ENCODE measurements at places on chromosomes 11 and 22.

GRCh38 chr11:131664293-131664692 lies 293.9 kb downstream of the NTM start:
- DNase-seq, result no peak

DNA sequence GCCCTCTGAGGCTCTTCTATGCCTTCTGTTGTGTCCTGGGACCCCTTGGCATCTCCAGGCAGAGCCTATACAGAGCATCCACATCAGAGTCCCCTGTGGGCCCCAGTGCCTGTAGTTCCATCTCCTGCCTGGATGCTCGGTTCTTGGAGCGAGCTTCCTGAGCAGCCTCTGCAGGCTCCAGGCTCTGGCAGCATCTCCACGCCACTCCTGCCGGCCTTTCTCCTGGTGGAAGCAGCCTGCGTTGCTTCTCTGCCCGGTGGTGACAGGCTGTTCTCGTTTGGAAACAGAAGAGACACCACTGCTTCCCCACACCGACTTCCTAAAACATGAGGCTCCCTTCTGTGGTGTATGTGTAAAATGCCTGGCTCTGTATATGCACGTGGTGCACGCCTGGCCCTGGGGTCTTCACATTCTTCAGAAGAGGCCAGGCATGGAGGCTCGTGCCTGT lies 52.8 kb downstream of the BCR start:
- peak; percentile 25 for DNase-seq

GRCh38 chr11:115065830-115066664 lies 387.7 kb downstream of the NXPE2 start:
- DNase-seq, result no peak

DNA sequence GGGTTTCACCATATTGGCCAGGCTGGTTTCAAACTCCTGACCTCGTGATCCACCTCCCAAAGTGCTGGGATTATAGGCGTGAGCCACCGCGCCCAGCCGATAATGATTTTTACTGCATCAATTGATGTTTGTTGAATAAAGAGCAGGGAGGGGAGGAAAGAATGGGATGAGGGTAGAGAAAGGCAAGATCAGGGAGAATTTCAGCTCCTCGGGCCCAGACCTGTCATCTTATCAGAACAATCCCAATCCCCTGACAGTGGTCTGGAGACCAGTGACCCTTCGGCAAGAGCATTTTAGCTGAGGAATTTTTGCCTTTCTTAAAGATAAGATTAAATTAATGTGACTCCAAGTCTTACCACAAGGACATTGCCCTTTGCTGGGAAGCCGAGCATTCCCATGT lies 15.0 kb upstream of the ANO1 start:
- no peak for DNase-seq

DNA sequence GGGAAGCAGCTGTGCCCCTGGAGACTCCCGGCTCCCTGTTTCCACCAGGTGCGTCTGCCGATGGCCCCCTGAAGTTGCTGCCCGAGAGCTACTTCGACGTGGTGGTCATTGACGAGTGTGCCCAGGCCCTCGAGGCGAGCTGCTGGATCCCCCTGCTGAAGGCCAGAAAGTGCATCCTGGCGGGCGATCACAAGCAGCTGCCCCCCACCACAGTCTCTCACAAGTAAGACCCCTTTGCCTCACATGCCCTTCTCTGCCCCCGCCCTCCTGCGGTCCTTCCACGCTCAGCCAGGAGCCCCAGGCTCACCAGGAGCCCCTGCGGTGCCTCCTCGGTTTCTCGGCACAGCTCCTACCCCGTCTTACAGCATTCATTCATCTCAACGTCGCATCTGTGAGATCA lies 25.4 kb downstream of the IGHMBP2 start:
- no peak for DNase-seq

GRCh38 chr11:34323601-34324000 lies 34.2 kb downstream of the ABTB2 start:
- no peak for DNase-seq

DNA sequence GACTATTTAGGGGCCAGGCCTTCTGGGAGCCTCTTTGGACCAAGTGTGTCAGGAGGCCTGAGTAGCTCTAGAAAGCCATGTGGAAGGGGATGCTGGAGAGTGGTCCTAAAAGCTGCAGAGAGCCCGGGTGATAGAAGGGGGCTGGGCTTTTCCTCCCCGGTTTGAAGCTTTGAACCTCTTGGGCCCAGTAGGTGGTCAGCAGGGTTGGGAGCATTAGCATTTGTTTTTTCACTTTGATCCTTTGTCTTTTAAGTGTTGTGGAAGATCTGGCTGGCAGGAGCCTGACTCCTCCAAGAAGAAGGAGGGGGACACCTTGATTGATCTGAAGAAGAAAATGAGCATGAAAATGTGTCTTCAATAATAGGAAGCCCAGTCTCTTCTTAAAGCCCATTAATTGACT lies 596.6 kb downstream of the INSC start:
- no peak for DNase-seq

GRCh38 chr11:66050581-66051231 lies 1.5 kb upstream of the SF3B2 start:
- no peak for DNase-seq

- no peak for DNase-seq
Measured at GRCh38 chr11:113563766-113564526, 88.7 kb upstream of the DRD2 start.

- no peak for DNase-seq
Measured at GRCh38 chr11:46472662-46472994, 81.1 kb upstream of the CHRM4 start.

DNA sequence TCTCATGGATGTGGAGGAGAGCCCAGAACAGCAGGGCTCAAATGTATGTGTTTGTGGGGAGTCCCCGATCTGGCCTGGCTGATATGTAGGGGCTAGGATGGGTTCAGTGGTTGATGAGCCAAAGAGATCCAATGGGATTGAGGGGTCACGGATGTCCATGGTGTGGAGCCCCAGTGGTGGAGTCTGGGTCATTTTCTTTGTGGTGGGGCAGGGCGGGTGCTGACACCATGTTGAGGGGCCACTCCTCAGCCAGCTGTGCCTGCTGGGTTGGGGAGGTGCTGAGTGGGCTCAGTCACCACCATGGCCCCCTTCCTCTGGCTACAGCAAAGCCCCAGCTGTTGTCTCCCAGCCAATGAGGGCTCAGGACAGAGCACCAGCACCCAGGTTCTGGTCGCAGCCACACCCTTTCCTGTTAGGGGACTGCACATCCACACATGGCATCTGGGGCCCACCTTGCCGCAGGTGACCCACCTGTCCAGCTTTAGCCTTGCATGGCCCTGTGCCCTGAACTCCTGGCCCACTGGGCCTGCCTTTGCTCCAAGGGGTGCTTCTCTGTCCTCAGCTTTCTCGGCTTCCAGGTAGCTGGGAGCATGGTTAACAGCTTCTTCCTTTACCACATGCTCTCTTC lies 3.2 kb upstream of the GNAZ start:
- DNase-seq, result no peak

DNA sequence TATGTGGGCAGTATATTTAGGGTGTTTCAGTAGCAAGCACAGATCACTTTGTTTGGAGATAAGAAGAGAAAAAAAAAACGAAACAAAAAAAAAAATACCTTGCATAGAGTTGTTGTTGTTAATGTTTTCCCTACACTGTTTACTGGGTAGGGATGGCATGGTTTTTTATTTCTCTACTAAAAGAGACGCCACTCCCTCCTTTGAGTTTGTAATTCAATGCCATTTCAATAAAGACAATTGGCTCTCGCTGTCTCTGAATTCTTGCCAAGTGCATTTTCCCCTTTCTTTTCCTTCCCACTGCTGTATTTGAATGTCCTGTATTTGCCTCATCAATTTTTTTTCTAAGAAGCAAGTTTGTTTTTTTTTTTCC lies 213.9 kb upstream of the UBASH3B start:
- no peak for DNase-seq

DNA sequence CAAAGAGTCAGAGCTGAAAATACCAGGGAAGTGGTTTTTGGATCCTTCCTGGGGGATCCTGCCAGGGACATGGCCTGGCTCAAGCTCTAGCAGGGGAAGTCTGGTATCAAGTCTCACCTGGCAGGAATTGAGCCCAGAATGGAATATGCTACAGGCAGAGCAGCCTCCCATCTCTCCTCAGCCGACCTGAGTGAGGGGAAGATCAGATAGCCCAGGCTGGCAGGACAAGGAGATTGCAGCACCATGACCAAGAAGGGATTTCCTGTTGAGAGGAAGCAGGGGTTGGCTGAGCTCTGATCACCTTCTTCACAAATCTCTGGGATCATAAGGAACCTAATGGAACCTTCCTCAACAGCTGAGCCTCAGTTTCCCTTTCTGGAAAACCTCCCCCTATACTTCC lies 13.0 kb downstream of the OAF start:
- DNase-seq, result no peak

DNA sequence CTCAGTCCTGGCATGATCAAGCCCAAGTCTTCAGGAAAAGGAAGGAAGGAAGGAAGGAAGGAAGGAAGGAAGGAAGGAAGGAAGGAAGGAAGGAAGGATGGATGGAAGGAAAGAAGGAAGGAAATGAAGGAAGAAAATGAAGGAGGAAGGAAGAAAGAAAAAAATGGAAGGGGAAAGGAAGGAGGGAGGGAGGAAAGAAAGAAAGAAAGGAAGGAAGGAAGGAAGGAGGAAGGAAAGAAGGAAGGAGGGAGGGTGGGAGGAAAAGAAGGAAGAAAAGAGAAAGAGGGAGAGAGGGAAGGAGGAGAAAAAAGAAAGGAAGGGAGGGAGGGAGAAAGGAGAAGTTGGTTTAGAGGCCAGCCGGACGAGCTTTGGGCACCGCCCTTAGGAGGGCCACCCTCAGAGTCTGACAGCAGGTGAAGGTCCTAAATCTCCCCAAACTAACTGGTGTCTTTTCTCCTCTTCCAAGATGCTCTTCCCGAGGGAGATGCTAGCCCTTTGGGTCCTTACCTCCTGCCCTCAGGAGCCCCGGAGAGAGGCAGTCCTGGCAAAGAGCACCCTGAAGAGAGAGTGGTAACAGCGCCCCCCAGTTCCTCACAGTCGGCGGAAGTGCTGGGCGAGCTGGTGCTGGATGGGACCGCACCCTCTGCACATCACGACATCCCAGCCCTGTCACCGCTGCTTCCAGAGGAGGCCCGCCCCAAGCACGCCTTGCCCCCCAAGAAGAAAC lies 122.8 kb downstream of the SEZ6L start:
- DNase-seq, result no peak

- no peak for DNase-seq
Measured at GRCh38 chr11:35641964-35642363, 20.6 kb upstream of the TRIM44 start.

DNA sequence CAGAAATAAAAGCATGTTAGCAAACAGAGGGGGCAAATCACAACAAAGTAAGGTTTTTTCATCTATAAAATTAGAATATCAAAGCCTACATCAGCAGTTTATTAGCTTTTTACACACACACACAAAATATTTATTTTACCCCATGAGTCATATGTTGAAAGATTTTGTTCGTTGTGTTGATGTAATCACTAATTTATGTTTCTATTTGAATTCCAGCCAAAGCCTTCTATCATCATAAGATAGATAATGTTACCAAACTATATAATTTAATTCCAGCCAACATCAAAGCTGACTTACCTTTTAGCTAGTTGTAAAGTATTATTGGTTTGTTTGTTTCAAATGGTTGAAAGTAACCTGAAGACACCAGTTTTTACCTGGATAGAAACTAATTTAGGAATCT lies 458.0 kb upstream of the ARHGAP42 start:
- no peak for DNase-seq

- DNase-seq, result no peak
Measured at GRCh38 chr11:87228820-87229219, 191.1 kb downstream of the TMEM135 start.

GRCh38 chr11:10943968-10944367 lies 86.1 kb upstream of the ZBED5 start:
- no peak for DNase-seq

DNA sequence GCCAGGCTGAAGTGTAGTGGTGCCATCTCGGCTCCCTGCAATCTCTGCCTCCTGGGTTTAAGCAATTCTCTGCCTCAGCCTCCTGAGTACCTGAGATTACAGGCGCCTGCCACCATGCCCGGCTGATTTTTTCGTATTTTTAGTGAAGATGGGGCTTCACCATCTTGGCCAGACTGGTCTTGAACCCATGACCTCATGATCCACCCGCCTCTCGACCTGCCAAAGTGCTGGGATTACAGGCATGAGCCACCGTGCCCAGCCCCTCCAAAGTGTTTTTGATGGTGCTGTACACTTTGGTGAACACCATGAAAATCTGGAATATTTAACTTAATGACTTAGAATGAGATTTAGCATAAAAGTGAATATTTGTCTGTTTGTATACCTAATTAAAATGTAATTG lies 5.6 kb downstream of the LUZP2 start:
- DNase-seq, result no peak

GRCh38 chr11:1392111-1392510 lies 2.4 kb downstream of the BRSK2 start:
- DNase-seq, result no peak

- DNase-seq, result no peak
Measured at GRCh38 chr11:20093775-20094174, 66.5 kb downstream of the DBX1 start.

- DNase-seq, result no peak
Measured at GRCh38 chr11:74033046-74033445, 24.2 kb upstream of the UCP3 start.

- DNase-seq, result no peak
Measured at GRCh38 chr11:36364551-36365325, 68.7 kb downstream of the PRR5L start.

DNA sequence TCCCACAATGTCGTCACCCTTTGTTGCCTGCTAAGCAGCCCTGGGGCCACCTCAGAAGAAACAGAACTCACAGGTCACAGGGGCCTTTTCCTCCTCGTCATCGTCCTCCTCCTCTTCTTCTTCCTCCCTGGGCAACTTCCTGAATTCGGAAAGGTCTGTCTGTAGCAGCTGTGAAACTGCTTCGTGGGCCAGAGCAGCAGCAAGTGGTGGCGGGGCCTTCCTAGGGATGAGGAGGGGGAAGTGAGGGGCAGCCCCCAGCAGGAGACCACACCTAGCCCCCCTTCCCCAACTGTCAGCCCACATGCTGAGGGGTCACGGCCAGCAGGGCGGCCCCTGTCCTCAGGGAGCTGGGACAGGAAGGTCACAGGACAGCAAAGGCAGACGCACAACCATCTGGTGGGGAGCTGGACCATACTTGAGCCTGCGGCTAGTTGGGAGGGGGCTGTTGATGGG lies 13.2 kb downstream of the PPM1F start:
- peak; percentile 71 for DNase-seq

- no peak for DNase-seq
Measured at GRCh38 chr11:44605068-44605708, 39.7 kb downstream of the CD82 start.

DNA sequence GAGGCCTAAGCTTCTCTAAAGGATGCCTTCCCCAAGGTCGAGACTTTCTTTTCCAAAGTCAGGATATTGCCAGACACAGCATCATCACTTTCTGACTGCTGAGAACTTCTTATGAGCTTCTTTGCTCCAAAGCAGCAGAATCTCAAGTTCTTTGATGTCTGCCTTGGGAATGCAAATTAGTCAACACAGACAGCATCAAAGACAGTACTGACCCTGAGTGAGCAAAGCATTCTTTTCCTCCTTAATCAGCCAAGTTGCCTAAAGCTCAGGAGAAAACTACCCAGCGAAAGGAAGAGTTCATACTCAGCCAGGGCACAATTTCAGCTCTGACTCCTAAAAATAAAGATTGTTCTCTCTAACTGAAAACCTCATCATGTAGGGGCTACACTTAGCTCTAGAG lies 98.0 kb downstream of the SLC36A4 start:
- no peak for DNase-seq

- DNase-seq, result no peak
Measured at GRCh38 chr22:49091917-49092545, 735.6 kb downstream of the BRD1 start.

GRCh38 chr11:85310479-85310878 lies 316.7 kb downstream of the DLG2 start:
- peak; percentile 56 for DNase-seq

Measured in MV-4-11 (cell line).